T-cell (primary cell): ENCODE measurements at places on chromosomes 16 and 17. TPM values are rescaled to one million over a fixed set of nuclear protein-coding genes. Genes with fewer than 3 reads are reported as not detected.

Gene GP1BA
- 0.40 TPM for total RNA-seq

Gene CYBC1
- total RNA-seq: 262 TPM

Gene CCL17
- total RNA-seq: not detected

- no peak for DNase-seq
Observed at GRCh38 chr16:50743581-50744225, 1.8 kb downstream of the CYLD start.

DNA sequence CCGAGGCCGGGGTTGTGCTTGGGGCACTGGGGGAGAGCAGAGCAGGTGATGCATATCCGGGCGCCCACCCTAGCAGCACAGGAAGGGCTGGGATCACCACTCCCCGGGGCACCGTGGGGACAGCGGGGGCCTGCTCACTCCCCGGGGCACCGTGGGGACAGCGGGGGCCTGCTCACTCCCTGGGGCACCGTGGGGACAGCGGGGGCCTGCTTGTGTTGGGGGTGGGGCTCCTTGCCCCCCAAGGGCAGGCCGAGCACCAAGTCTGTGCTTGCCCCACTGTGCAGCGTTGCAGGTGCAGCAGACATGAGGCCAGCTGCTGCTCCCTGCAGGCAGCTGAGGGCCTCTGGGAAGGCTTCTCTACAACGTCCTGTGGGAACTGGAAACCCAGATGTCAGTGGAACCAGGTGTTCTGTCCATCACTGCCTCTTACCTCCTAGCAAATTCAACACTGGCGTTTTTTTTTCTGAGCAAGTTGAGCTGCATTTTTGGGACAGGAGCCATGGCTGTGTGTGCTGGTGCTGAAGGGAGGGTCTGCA lies 25.0 kb upstream of the ZNF750 start:
- no peak for DNase-seq

DNA sequence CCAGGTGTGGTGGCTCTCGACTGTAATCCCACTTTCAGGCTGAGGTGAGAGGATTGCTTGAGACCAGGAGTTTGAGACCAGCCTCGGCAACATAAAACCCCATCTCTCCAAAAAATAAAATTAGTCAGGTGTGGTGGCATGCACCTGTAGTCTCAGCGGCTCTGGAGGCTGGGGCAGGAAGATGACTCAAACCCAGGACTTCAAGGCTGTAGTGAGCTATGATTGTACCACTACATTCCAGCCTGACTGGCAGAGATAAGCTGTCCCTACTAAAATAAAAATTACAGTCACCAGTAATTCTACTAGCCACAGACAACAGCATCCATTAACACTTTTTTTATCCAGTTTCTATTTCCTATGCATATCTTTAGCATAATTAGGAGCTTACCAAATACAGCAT lies 176.3 kb downstream of the CPPED1 start:
- no peak for DNase-seq
